T-helper 1 cell (primary cell): ENCODE measurements at places on chromosomes 12 and 14.

GRCh38 chr14:23146980-23147379 lies 27.9 kb upstream of the CEBPE start:
- DNase-seq: no peak

DNA sequence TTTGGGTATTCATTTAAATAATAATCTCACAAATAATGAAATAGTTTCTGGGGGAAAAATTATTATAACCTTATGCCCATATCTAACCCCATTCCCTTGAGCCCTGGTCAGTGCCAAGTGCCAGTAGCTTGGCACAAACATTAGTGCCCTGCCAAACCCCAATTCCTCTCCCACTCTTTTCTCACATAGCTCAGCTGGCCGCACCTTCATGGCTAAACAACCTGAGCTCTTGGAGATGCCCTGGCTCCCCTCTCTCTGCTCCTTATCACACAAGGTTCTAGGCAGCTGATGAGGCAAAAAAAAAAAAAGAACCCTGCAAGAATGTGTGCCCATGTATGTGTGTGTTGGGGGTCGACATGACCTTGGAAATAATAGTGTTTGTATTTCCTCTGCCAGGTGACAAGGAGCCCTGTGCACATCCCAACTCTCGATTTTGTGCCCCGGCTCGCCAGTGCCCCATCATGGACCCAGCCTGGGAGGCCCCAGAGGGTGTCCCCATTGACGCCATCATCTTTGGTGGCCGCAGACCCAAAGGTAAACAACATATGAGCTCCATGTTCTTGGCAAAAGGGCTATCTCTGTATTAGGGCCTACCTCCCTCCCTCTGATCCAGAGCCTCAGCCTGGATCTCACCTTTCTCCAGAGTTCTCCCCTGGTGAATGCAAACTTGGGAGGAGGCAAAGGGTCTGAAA lies 8.4 kb downstream of the PCK2 start:
- no peak for DNase-seq

DNA sequence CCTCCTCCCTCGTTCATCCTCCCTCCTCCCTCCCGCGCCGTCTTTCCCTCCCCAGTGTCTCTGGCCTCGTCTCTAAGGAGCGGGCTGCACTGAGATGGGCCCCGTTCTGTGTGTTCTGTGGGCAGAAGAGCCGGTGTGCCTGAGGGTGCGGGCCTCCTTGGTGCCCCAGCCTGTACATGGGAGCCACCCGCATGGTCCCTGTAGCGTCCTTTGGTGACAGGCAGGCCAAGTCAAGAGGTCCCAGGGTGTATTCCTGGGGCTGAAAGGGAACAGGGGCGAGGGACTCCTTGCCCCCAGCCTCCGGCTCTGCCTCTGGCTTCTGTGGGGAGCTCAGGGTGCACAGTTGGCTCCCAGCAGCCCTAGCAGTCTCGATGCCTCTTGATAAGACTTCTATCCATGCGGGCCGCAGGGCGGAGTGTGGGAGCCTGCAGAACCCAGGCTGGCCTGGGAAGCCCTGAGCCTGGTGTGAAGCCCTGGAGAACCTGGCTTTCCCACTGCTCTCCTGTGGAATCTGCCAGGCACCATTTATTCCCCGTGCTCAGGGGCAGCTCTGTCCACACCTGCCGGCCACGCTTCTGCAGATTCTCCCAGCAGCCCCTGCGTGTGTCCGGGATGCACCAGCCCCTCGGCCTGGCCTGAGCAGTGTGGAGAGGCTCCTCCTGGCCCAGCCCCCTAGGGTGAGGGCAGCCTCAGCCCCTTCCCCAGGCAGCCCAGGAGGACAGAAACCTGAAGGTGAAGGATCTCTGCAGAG lies 181.3 kb downstream of the KIF26A start:
- no peak for DNase-seq

DNA sequence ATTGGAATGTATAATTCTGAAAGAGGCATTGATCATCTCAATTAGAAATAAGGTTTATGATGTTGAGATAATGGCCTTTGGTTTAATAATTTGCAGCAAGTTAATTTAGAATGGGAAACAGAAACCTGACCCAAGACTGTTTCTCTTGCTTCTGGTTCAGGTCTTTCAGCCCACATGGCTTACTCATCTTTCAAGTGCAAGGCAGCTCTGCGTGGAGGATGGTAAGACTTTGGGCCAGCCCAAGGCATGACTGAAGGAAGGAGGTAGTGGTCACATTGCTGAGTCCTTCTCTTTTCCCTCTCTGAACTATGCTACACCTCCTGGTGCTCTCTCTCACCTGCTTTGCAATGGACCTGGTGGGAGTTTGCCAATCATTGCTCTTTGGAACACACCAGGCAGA lies 98.7 kb downstream of the CAND1 start:
- DNase-seq: no peak

DNA sequence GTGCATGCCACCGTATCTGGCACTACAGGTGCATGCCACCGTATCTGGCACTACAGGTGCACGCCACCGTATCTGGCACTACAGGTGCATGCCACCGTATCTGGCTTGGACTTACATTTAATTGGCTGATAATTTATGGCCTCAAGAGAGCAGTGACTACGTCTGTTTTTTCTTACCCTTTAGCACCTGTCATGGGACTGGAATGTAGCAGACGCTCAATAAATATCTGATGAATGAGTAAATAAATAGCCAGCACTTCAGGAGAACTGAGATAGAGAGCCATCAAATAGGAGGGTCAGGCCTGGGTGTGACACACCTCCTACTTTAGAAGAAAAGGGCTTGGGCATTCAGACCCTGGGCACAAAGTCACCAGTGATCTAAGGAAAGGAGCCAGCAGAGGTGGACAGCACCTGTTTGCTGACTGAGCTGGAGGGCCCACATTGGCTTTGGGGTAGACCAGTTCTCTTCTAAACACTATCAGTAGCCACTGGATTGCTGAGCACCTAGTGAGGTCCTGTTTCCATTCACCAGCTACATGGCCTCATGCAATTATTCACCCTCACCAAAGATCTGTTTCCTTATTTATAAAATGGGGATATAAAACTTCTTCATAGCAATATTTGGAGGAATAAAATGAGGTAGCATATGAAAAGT lies 50.1 kb downstream of the RFX4 start:
- DNase-seq: no peak

GRCh38 chr12:121839106-121839992 lies 19.3 kb downstream of the HPD start:
- DNase-seq: peak; percentile 100

DNA sequence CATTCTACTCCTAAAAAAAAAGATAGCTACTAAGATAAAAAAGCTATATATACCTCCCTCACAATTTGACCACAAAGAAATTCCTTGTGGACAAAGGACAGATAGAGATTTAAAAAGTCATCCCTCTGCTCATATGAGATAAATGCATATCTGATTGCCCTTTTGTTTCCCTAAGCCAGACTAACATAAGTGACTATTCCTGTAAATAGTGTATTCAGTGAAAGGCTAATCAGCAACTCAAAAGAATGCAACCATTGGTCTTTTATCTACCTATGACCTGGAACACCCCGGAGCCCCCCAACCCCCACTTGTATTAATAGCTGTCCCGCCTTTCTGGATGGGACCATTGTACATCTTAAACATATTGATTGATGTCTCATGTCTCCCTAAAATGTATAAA lies 6.3 kb upstream of the TMPO start:
- DNase-seq: no peak

GRCh38 chr12:93100610-93101009 lies 171.5 kb upstream of the EEA1 start:
- no peak for DNase-seq
